ENCODE measurements at places on chromosomes 3 and 15. TPM values are rescaled to one million over a fixed set of nuclear protein-coding genes. Genes with fewer than 3 reads are reported as not detected.

ISY1 gene
- total RNA-seq, result 44.9 TPM

GCNT3 gene
- total RNA-seq, result not detected

DISP2 gene
- 0.04 TPM for total RNA-seq

RPUSD3 gene
- total RNA-seq, result 79.2 TPM

GRCh38 chr15:48418343-48418742, 87.1 kb downstream of the DUT start:
- no peak overlapping the region for H3K4me3 ChIP-seq
- no peaks in the 10 kb centered on the region for H3K36me3 ChIP-seq
- H3K27me3 ChIP-seq, result no peaks in the 10 kb centered on the region
- no peak overlapping the region for H3K27ac ChIP-seq
- no peak for DNase-seq

GRCh38 chr3:115996420-115997108, 373.3 kb downstream of the GAP43 start:
- no peaks in the 10 kb centered on the region for H3K4me1 ChIP-seq
- no peaks in the 10 kb centered on the region for H3K36me3 ChIP-seq
- no peak for DNase-seq
- H3K27me3 ChIP-seq, result no peaks in the 10 kb centered on the region

GRCh38 chr15:62444104-62445022, 279.3 kb upstream of the C2CD4B start:
- no peaks in the 10 kb centered on the region for H3K36me3 ChIP-seq
- DNase-seq, result peak; percentile 14
- H3K4me1 ChIP-seq, result no peaks in the 10 kb centered on the region
- no peaks in the 10 kb centered on the region for H3K27me3 ChIP-seq

DNA sequence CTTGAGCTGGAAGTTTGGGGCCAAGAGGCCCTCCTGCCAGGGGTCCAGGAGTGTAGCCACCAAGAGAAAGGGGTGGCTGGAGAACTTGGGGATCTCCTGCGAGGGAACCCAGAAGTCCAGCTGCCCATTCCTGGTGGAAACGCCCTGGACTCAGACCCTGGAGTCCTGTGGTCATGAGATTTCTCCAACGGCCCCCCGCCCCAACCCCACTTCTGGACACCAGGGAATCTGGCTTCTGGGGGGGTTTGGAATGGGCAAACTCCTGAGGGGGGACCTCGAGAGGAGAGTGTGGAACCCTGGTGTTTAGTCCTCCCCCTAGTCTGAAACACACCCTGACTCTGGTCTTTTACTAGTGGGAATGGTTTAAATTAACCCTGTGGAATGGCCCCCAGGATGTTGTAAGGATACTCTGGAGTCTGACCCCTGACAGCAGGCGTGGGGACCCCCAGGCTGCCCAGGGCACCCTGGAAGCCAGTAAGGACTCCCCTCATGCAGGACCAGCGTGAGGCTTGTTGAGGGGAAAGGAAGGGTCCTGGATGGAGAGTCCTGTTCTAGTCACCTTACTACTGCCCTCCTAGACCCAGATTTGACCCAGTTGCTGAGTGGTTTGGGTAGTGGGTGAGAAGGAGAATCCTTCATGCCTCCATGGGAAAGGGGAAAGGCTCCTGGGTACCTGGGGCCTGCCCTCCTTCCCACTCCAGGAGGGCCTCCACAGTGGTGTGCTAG, 540 bp downstream of the KLHDC8B start:
- no peak for DNase-seq
- H3K27ac ChIP-seq, result no peak overlapping the region
- H3K4me1 ChIP-seq, result peaks cover 11% of the 10 kb centered on the region
- H3K36me3 ChIP-seq, result no peaks in the 10 kb centered on the region
- H3K4me3 ChIP-seq, result peak overlapping the region; percentile 19

DNA sequence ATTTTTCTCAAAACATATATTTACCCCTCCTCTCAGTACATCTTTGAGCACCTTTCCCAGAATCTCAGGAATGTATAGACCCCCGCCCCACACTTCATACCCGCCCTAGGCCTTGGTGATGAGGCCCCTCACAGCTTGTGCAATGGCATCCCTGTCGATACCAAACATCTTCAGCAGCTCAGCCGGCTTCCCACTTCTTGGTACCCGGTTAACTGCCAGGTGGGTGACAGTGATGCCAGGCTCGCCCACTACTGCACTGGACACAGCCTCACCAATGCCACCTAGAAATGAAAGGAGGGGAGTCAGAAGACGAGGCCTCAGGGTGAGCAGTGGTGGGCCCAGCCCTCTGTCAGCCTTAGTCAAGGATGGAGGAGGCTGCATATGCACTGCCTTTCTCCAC, 30.2 kb downstream of the TKT start:
- no peaks in the 10 kb centered on the region for H3K27me3 ChIP-seq
- H3K4me3 ChIP-seq, result no peak overlapping the region
- peaks cover 39% of the 10 kb centered on the region for H3K36me3 ChIP-seq
- H3K4me1 ChIP-seq, result no peaks in the 10 kb centered on the region

GRCh38 chr3:50168388-50168787, 13.3 kb downstream of the SEMA3F start:
- no peaks in the 10 kb centered on the region for H3K27me3 ChIP-seq
- no peaks in the 10 kb centered on the region for H3K36me3 ChIP-seq
- H3K4me3 ChIP-seq, result no peak overlapping the region
- H3K4me1 ChIP-seq, result no peaks in the 10 kb centered on the region
- no peak overlapping the region for H3K27ac ChIP-seq
- no peak for DNase-seq

DNA sequence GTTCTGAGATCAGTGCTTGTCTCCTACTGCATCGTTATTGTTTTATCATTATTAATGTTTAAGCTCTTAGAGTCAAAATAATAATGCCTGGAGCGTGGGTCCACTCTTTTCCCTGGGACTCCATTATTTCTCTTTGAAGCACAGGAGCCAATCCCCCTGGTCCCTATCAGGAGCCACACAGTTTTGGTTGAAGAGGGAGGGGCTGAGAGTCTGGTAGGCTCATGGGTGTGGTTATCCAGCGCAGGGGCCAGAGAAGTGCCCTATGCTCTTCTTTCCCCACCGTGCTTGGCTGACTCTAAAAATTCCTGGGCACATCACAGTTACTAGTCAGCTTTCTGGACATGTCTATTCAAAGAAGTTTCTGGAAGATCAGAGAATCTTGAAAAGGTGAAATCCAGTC, 121.5 kb downstream of the DNAJB8 start:
- peaks cover 1% of the 10 kb centered on the region for H3K36me3 ChIP-seq
- no peaks in the 10 kb centered on the region for H3K27me3 ChIP-seq
- DNase-seq, result no peak
- H3K4me3 ChIP-seq, result no peak overlapping the region
- H3K4me1 ChIP-seq, result peaks cover 5% of the 10 kb centered on the region
- H3K27ac ChIP-seq, result no peak overlapping the region

- peaks cover 82% of the 10 kb centered on the region for H3K36me3 ChIP-seq
- H3K27ac ChIP-seq, result peak overlapping the region; percentile 26
- H3K4me3 ChIP-seq, result no peak overlapping the region
- no peak for DNase-seq
- peaks cover 98% of the 10 kb centered on the region for H3K4me1 ChIP-seq
Observed at GRCh38 chr15:38534691-38535090, 29.9 kb downstream of the RASGRP1 start.
